ENCODE measurements at places on chromosomes 7 and 10.

DNA sequence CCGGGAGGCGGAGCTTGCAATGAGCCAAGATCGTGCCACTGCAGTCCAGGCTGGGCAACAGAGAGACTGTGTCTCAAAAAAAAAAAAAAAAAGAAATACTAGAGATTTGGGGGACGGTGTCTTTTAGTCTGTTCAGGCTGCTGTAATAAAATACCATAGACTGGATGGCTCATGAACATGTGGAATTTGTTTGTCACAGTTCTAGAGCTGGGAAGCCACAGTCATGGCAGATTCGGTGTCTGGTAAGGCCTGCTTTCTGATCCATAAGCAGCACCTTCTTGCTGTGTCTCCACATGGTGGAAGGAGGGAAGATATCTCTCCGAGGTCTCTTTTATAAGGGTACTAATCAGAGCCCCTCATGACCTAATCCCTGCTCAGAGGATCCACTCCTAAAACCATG lies 102.7 kb upstream of the MKLN1 start:
- DNase-seq = no peak

- no peak for DNase-seq
Observed at GRCh38 chr7:132933072-132933458, 148.8 kb downstream of the CHCHD3 start.

- DNase-seq = no peak
Observed at GRCh38 chr10:45404087-45404769, 30.2 kb downstream of the ALOX5 start.

DNA sequence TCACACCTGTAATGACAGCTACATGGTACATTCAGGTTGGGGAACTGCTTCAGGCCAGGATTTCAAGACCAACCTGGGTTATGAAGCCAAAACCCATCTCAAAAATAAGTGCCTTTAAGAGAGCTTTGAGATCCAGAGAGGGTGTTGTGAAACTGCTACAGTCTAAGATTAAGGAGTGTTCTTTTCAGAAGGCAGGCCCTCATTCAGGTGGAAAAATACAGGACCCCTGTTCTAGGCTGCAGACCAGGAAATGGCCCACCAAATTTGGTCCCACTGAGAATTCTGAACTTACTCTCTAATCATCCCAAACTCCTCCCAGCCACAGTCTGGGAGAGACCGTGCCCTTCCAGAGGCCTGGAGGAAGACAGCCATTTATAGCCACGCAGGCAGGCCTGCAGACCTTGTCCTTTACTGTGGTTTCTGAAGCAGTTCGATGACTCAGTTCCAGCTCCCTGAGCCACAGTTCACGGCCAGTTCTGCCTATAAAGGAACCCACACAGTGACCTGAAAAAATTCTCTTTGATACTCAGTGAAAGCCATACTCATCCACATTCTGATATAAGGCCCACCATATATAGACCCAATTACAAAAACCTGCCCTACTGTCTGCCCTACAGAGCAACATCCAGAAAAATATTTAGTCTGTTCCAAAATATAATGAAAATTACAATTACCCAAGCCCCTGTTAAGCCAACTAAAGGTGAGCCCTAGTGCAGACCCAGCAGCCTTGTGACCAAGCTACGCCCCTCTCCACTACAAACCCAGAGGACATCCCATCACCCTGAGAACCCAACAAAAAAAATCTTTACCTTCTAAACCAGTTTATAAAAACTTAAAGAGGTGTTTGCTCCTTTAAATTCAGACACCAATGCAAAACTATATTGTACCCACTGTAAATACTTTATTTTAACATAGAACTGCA lies 21.2 kb downstream of the ZNF680 start:
- no peak for DNase-seq

- DNase-seq = no peak
Observed at GRCh38 chr7:96182424-96183158, 139.3 kb downstream of the SLC25A13 start.

DNA sequence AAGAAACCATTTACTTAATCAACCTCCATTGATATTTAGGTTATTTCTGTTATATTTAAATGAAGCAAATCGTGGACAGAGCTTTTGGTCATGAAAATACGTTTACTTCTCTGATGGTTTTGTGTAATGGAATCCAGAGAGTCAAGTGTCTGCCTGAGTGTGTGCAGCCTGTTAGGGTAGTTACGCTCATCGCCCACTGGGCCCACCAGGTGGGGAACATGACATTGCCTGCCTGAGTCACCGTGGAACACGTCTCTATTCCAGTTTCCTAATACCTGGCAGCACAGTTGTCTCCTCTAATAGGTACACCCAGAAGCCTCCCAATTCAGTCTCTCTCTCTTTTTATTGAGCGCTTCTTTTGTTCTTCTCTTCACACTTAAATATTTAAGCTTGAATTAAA lies 91.0 kb downstream of the ADCY1 start:
- no peak for DNase-seq

- no peak for DNase-seq
Observed at GRCh38 chr10:97321804-97322190, 2.7 kb downstream of the FRAT1 start.

GRCh38 chr7:132472463-132473120 lies 103.7 kb downstream of the PLXNA4 start:
- no peak for DNase-seq

DNA sequence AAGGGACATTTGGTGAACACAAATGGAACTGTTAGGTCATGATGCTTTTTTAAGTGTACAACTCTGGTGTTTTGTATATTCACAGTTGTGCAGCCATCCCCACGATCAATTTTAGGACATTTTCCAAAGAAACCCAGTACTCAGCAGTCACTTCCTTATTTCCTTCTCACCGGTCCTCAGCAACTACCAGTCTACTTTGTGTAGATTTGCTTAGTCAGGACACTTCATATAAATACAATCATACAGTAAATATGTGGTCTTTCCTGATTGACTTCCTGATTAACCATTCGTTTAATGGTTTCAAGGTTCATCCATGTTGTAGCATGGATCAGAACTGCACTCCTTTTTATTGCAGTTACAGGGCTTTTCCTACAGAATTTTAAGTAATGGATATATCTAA lies 14.4 kb downstream of the SGPL1 start:
- DNase-seq = no peak
